ENCODE measurements at places on chromosomes 12 and 14.

- DNase-seq: no peak
Measured at GRCh38 chr14:59582845-59583509, 6.4 kb upstream of the CCDC175 start.

- DNase-seq: no peak
Measured at GRCh38 chr12:46554460-46554859, 181.9 kb upstream of the SLC38A2 start.

DNA sequence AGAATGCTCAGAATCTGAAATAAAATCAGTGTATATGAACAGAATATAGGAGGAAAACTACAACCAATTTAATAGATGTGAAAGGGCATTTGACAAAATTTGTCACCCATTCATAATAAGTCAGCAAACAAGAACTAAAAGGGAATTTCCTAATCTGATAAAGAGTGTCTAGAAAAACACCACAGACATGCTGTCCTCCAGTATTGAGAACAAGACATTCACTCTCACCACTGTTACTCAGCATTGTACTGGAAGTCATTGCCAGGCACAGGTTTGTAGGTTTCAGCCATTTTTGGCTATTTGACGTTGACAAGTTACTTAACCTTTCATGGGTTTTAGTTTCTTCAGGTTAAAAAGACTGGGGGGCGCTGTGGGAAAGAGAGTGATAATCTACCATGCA is 13.2 kb downstream of the EIF2S1 start:
- no peak for DNase-seq

DNA sequence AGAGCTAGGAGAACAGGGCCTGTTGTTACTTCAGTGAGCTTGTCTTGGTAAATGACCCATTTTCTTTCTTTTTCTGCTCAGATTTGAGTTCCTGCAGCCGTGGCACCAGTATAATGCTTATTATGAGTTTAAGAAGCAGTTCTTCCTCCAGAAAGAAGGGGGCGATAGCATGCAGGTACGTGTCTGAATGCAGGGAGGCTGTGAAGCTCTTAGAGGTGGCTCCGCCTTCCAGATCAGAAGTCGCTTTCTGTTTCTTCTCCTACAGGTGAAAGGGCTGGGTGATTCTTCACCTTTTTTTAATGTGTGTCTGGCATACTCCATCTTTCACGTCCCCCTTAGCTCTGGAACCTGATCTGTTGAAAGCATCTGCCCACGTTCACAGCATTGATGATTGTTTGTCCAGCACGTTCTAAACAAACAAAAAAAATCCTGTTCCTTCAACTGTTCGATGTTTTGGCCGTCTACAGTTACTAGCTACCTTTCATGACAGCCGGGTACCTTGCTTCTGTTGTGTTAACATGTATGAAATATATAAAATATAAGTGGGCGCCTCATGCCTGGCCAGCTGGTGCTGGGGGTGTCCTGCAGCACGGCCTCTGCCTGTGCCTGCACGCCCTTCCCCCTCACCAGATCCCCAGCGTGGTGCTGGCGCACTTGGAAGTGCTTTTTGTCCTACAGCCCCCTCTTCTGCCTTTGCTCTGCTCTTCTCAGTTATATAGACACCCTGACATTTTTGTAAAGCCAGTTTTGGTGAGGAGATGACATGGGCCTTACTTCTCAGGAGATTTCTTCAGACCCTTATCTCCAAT is 44.6 kb downstream of the SFSWAP start:
- no peak for DNase-seq

DNA sequence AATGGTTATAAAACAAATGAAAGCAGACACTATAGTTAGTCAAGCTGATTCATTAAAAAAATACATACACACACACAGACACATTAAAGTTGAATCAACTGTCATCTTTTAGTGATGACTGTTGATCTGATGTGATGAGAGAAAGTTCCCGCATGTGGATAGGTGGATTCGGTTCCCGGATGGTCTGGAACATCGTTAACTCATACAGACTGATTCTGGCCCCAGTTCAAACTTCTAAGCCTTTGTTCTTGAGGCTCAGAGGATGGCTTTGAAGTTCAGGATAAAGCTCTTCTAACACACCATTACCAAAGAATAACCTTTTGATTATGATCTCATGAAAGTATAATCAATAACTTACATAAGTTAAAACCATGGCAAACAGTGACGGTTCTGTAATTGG is 27.5 kb downstream of the WIF1 start:
- no peak for DNase-seq

DNA sequence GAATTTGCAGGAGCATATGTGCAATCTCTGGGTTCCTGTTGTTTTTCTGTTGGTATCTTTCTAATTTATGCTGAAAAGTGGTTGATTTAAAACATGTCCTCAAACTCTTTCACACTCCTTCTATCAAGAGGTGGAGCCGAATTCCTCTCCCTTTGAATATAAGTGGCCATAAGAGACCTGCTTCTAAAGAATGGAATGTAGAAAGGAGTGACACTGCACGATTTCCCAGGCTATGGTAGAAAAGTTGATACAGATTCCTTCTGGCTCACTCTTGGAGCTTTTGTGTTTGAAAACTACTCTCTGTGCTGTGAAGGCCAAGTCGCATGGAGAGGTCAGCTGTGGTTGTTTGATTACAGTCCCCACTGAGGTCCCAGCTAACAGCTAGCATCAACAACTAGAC is 613.2 kb downstream of the ETNK1 start:
- DNase-seq: no peak

DNA sequence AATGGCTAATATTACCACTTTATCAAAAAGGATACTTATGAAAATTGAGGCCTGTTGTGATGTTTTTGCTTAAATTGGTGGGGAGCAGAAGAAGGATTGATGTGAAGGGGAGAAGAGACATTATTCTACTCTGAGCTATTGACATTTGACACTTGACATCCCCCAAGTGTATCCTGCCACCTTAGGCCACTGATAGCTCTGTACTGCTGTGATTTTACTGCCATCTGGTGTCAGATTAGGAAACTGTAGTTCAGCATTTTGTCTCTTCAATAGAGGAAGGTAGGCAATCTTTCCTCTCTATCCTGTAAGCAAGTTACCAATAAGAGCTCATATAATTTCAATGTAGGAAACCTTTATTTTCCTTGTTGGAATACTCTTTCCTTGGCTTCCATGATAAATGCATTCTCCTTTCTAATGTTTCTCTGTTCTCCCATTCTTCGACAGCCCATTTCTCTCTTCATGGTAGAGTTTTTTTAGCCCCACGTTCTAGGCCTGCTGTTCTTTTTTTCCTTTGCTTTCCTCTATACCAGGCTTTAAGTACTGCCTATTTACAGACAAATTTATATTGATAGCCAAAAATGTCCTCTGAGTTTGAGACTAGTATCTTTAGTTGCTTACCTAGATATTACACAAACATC is 46.3 kb downstream of the PPHLN1 start:
- no peak for DNase-seq

- DNase-seq: no peak
Measured at GRCh38 chr14:38199739-38200138, 8.0 kb upstream of the SSTR1 start.

All from activated effector memory CD4-positive, alpha-beta T cell treated with anti-CD3 and anti-CD28 coated beads, Interleukin-2, amount 50 U/mL, for 16 hours (primary cell).